ENCODE measurements at places on chromosomes 3 and 15.
A peak's percentile ranks its signal among the peaks of the same experiment; 100 is the strongest.

DNA sequence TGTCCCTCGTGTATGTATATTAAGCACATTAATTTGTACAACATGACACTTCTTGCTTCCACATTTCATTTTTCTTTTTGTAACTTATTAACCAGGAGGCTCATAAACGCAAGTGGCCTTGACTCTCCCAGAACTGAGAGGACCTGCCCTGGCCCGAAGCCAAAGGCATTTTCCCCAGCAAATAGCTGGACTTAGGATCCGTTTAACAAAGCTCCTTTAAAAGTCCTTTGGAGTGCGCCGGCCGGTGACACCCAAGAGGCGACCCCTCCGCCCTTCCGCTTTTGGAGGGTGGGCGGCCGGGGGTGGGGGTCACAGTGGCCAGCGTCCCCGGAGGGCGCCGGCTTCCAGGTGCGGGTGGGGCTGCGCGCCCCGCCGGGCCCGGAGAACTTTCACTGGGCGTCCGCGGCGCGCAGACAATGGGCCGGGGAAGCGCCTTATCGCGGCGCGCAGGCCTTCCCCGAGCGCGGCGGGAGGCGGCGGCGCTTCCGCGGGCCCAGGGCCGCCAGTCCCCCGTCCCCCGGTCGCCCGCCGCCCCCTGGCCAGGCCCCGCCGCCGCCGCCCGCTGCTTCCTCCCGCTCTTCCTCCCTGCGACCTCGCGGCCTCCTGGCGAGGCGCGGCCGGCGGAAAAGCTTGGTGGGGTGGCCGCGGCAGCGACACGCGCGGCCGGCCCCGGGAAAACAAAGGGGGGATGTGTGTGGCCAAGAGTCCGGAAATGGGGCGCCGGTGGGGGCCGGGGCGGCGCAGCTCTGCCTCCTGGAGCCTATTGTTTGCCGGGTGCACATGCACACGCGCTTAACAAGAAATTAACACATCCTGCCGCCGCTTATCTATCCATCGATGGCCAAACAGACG, 613.4 kb downstream of the MCTP2 start:
- DNase-seq = no peak

GRCh38 chr3:63413523-63413922, 135.4 kb downstream of the SYNPR start:
- DNase-seq = no peak

DNA sequence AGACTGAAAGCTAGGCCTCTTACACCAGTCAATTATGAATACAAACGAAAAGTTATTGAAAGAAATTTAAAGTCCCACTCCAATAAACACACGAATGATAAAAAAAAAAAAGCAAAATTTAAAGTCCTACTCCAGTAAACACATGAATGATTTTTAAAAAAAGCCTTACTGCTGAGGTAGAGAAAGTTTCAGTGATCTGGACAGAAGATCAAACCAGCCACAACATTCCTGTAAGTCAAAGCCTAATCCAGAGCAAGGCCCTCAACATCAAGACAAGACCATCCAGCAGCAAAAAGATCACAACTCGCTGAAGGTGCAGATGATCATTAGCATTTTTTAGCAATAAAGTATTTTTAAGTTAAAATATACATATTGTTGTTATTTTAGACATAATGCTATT, 95.6 kb upstream of the LIPC start:
- no peak for DNase-seq

- no peak for DNase-seq
Measured at GRCh38 chr3:195131176-195131575, 139.8 kb downstream of the XXYLT1 start.

DNA sequence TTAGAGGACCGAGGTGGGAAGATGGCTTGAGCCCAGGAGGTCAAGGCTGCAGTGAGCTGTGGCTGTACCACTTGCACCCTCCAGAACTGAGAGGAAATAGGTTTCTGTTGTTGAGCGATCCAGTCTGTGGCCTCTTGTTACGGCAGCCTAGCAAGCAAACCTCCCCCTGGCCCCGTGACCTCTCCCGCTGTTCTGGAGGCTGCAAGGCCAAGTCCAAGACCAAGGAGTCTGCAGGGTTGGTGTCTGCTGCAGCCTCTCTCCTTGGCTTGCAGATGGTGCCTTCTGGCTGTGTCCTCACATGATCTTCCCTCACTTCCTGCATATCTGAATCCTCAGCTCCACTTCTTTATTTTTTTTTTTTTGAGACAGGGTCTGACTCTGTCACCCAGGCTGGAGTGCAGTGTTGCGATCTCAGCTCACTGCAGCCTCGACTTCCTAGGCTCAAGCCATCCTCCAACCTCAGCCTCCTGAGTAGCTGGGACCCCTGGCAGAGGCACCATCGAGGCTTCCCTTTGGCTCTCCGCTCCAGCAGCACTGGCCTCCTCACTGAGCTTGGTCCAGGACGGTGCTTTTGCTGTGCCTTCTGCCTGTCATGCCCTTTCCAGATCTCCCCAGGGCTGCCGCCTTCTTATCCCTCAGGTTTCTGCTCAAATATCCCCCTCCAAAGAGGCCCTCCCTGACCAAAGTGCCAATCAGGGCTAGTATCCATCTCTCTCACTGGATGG, 18.0 kb upstream of the PLXND1 start:
- DNase-seq = no peak

DNA sequence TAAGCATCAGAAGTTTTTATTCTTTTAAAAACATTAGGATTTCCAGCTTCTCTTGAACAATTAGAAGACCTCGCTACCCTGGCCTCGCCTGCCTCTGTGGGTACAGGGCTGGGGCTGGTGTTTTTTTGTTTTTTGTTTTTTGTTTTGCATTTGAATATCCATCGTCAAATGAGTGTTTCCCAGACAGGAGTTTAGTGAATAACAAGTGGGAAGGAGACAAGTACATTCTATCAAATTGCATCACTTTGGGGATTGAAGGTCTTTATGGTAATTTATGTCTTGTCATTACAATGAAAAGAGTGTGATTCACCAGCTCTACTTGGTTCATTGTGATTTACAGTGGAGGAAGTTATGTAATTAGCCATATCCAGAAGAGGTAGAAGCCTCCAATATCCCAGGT, 161.1 kb upstream of the UBE2E1 start:
- peak; percentile 42 for DNase-seq

- no peak for DNase-seq
Measured at GRCh38 chr15:72068856-72069255, 49.1 kb downstream of the MYO9A start.

GRCh38 chr15:64163659-64164362, 989 bp upstream of the PPIB start:
- peak; percentile 33 for DNase-seq

GRCh38 chr15:33150971-33151370, 43.5 kb downstream of the FMN1 start:
- no peak for DNase-seq

- no peak for DNase-seq
Measured at GRCh38 chr3:108042300-108042699, 48.5 kb downstream of the CD47 start.

DNA sequence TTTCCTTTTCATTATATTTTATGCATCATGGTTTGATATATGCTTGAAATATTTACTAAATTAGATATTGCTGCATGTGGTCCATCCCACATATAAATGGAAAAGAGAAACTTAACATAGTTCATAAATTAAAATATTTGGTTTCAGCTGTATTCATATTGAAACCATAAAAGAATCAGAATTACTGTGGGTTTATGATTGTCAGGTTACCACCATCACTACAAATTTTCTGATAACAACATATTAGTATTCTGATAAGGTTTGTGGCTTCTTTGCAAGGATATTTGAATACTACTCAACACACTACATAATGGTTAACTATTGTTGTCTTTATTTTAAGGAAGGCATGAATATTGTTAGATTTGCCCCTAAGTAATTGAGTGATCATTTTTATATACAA, 235.5 kb downstream of the UBE2E2 start:
- DNase-seq = no peak

- DNase-seq = no peak
Measured at GRCh38 chr3:16423298-16423697, 90.2 kb downstream of the RFTN1 start.

GRCh38 chr15:87707071-87707470, 549.5 kb downstream of the NTRK3 start:
- no peak for DNase-seq

DNA sequence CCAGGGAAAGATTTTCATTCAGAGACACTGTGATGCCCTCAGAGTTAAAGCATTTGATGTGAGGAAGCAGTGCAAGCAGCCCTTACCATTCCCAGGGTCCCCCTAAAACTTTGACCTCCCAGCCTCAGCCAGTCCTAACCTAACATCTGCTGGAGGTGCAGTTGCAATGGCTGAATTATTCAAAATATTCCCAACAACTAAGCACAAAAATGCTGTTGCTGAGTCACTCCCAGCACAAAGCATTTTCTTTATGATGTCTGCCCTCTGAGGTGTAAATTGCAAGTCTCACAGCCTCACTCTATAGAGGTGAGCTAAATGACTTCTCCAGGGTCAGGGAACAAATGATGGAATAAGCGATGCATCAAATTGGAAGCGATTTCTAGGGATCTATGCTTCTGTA, 6.4 kb upstream of the REC114 start:
- no peak for DNase-seq

DNA sequence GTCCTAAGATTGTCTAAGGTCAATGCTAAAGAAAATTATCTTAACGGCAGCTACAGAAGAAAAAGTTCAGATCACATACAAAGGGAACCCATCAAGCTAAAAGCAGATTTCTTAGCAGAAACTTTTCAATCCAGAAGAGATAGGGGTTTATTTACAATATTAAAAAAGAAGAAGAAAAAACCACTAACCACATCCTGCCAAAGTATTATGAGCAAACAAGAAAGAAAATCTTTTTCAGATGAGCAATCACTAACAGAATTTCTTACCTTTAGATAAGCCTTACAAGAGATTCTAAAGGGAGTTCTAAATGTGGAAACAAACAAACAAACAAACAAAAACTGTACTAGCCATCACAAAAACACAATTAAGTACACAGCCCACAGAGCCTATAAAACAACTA, 1015.8 kb upstream of the EPHA6 start:
- DNase-seq = no peak

DNA sequence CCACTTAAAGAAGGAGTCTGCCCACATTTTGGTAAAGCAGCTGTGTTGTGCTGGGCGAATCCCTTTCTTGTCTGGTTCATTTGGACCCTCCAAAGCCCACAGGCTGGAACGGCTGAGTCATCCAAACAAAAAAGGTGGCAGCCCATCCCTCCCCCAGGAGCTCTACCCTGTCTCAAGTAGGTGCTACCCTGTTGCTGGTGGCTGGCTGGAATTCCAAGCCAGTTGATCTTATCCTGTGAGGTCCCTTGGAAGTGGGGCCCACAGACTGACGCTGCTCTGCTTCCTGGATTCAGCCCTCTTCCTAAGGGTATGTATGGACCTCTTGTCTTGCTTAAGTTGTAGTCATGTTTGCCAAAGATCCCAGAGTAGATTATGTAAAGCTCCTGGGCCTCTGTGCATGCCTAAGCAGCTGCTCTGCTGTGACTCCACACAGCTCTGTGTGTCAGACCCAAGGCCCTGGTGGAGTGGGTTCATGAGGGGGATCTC, 44.5 kb downstream of the CCR1 start:
- peak; percentile 67 for DNase-seq

DNA sequence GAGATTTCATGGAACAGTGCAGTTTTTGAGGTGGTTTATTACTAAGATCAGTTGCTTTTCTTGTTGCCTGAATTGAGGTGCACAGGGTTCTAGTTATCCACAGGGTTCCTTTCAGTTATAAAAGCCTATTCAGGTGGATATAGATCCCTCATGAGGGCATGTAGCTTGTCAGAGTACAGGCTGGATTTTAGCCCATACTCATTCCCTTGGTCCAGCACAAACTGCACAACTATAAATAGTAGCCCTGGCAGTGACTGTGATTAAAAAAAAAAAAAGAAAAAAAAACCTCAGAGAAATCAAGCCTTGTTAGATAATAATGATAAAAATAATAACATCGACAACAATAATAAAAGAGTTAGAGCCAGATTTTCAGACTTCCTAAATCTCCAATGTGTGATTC, 154.3 kb downstream of the ZBBX start:
- DNase-seq = no peak

- no peak for DNase-seq
Measured at GRCh38 chr3:100401674-100402041, 319 bp downstream of the LNP1 start.

DNA sequence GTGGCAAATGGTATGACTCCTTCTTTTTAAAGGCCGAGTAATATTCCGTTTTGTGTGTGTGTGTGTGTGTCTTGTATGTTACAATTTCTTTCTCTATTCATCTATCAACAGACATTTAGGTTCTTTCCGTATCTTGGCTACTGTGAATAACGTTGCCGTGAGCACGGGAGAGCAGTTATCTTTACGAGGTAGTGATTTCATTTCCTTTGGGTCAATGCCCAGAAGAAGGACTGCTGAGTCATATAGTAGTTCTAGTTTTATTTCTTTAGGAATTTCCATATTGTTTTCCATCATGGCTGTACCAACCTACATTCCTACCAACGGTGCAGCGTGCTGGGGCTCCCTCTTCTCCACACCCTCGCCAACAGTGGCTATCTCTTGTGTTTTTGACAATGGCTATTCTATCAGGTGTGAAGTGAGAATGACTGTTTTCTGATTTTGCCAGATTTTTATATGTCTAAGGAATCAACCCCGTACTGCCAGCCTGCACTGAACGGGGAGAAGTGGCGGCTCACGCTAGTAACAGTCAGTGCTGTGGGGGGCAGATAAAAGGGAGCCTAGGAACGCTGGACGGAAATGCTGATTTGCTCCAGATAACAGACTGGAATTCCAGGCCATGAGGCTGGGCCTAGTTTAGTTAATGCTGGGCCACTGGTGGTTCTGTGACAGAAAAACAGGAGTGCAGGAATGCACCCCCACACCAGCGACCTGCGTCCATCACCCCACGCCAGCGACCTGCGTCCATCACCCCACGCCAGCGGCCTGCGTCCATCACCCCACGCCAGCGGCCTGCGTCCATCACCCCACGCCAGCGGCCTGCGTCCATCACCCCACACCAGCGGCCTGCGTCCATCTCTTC, 168.1 kb downstream of the XXYLT1 start:
- DNase-seq = peak; percentile 93
